ENCODE measurements at places on chromosomes 4 and X.

DNA sequence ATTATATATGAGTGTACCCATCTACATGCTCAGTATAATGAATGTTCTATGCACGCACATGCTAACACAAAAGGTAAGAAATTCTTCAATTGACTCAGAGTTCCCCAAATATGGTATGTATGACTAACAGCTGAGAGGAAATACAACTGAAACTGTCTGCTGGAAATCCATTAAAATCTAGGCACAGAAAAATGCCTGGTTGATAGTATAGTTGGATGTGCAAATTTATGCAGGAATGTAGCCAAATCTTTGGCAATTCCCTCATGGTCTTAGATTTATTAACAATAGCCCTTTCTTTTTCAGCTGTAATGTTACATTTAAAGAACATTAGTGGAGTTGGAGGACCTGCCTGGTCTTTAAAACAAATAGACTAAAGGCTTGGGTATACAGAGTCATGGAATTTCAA is 5.5 kb downstream of the CAMK2D start:
- DNase-seq = peak; percentile 84

- no peak for DNase-seq
Measured at GRCh38 chr4:80196922-80197573, at the start of gene PRDM8. TSS of gene PRDM8 (plus strand) at chr4:80197503. CDS start at chr4:80200081, 2,578 bp downstream.

DNA sequence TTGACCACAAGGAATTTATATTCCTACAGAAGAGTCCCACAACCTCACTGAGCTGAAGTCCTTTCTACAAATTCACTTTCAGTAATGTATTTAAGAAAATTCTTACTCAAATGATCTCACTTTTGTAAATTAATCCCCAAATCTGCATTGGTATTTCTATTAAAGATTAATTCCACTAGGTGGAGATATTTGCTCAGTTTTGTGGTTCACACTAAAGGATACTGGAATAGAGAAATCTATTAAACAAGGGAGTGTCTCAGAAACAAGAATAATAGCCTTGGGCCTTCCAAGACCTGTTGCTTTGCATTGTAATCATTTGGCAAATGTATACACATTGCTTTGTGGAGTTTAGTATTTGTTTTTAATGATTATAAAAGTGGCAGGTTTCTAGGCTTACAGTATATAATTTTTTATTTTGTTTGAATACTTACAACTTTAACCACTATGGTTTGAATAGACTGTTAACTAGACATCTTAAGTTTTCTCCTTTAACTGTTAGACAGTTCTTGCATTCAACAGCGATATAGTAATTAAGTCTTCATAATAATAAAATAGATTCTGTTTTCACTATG is 25.9 kb downstream of the CFAP299 start:
- DNase-seq = peak; percentile 34

GRCh38 chrX:151815398-151815797 is 80.9 kb downstream of the CNGA2 start:
- DNase-seq = peak; percentile 47

GRCh38 chrX:37967714-37968113 is 38.6 kb upstream of the SYTL5 start:
- DNase-seq = no peak

DNA sequence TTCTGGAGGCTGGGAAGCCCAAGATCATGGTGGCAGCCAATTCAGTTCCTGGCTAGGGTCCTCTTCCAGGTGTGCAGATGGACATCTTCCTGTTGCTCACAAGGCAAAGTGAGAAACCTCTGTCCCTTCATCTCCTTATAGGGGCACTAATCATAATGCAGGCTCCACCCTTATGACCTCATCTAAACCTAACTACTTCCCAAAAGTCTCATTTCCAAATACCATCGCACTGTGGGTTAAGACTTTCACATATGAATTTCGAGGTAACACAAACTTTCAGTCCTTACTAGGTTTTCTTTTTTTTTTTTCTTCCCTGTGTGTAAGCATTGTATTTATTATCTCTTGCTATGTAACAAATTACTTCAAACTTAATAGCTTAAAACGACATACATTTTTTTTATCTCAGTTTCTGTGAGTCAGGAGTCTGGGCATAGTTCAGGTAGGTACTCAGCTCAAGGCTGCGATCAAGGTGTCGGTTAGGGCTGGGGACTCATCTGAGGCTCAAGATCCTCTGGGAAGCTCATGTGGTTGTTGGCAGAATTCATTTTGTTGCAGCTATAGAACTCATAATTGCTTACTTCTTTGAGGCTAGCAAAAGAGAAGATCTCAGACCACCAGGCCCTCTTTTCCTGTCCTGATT is 204.7 kb upstream of the STK26 start:
- DNase-seq = no peak

DNA sequence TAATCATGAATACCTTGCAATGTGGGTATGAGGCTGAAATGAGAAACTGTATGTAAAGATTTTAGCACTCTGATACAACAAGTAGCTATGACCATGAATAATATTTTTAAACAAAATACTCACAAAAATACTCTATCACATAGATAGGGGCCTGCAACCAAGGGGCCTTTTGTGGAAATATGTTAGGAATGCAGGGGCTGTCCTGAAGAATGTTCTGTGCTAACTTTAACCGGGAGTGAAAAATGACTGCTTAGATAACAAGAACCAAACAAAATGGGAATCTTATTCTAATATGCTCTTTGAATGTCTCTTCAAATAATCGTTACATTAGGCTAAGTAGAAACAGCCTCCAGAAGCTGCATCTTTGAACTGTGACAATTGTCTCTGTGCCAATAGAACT is 37.9 kb upstream of the GYPA start:
- DNase-seq = peak; percentile 31

DNA sequence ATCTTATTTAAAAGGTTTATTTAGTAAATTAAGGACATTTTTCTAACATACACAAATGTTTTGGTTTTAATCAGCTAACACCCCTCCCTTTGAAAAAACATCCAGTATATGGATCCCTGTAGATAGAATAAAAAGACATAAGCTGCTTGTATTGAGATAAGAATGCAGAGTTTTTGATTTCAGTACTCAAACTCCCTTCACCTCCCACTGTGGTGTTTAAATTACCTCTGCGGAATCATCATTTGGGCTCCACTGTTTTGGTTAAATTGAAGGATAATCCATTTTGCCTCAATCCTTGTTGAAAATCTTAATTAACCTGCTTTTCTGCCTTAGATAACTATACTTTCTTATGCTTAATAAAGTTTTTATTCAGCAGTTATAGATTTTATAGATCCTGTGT is 27.6 kb downstream of the USP53 start:
- DNase-seq = no peak

DNA sequence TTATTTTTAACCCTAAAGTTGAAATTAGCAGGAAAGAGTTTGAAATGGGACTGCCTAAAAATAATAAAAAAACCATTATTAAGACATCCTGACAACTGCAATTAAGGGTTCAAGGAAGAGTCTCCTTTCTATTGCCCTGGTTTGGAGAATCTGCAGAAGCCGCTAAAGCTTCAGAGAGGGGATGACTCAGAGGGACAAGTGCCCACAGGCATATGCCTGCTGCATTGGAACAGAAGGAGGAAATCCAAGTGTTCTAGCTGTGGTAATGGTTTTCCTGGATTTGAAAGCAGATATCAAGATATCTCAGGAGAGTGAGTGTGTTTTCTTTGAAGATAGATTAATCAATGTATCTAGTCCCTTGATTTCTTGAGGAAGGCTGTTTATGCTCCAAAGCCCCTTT is 235.1 kb upstream of the TAPT1 start:
- no peak for DNase-seq

DNA sequence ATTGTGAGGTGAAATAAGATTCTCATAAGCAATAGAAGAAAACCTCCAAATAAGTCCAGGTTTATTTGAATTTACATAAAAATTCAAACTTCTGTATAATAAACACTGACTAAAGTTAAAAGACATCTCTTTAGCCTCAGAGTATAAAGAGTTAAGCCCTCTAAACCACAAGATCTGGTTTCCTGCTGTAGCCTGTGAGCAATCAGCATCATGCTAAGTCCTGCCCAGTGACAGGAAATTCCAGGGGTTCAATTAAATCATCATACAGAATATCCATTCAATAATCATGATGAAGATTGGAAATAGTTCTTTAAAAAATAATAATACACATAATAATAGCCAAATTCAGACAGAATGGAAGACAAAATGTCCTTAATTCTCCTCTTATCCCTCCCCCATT is 139.2 kb upstream of the DGKK start:
- DNase-seq = no peak

DNA sequence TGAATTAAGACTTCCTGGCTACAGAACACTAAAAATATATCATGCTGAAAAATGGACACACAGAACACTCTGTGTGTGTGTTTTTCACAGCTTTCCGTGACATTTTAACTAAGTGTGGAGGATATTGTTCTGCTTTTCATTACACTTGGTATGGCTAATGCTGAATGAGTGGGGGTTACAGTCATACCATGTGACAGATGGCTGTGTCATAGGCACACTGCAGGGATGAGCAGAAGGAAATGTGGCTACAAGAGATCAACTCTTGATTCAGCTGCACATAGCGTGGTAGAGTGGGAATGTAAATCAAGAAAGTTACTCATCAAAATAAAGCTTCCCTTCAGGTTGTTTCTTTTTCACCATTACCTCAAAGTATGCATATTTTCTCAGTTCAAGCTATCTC is 669.8 kb downstream of the IQCM start:
- DNase-seq = peak; percentile 47

DNA sequence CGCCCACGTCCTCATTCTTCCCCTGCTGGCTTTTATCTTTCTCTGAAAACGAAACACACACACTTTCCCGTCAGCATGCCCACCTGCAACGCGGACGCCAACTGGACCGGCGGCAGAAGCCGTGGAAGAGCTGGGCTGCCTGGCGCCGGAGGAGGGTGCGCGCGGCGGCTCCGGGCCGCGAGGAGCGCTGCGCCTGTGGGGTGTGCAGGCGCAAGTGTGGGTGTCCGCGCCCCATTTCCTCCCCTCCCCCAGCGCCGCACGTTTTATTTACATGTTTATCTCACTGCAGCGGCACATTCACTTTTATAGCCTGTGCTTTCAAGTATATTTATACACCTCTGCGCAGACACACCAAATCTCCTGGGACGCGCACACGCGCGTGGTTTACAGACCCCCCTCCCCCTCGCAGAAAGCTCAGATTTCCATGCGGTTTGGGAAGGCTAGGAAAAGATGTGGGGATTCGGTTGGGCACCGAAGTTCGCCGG is 1.5 kb downstream of the PITX2 start:
- DNase-seq = no peak

- DNase-seq = peak; percentile 18
Measured at GRCh38 chrX:349196-349595, 30.6 kb upstream of the GTPBP6 start.

DNA sequence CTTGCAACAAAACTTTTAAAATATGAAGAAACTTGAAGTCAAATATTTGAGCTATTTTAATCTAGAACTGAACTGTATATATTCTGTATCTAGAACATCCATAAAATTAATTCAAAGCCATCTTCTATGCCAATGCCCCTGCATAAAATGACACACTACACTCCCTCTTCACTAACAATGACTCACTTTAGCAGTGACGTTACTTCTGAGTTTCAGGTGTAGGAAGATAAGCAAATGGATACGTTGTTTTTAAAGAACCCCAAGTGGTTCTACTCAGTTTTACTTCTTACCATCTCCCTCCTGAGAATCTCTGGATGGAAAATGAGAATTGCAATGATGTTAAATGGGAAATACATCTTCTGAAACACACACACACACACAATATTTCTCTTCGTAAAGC is 45.2 kb downstream of the CXXC4 start:
- no peak for DNase-seq

GRCh38 chr4:14800977-14801376 is 201.3 kb upstream of the CPEB2 start:
- DNase-seq = no peak

- peak; percentile 99 for DNase-seq
Measured at GRCh38 chr4:54228961-54229501, at the start of gene PDGFRA. TSS of gene PDGFRA (plus strand) at chr4:54229293. CDS start at chr4:54258769, 29,476 bp downstream.

- DNase-seq = peak; percentile 51
Measured at GRCh38 chrX:65688403-65688871, 21.0 kb downstream of the MSN start.

DNA sequence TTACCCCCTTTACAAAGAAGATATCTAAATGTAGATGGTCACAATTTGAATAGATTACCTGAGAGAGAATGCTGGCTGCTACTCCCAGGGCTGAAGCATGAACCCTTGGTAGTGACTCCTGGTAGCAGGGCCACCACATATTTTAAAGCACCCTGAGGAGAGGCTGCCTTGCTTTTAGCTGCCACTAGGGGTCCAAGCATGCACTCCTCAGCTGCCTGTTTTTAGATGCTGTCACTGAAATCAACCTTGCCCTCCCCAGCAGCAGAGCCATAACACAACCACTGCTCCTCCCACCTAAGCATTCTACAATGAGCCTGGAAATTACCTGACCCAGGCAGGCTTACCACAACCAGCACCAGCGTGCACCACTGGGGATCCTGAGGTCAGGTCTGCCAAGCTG is 850.9 kb downstream of the FAM133A start:
- DNase-seq = no peak

GRCh38 chrX:149363965-149364364 is 141.1 kb downstream of the IDS start:
- no peak for DNase-seq

- no peak for DNase-seq
Measured at GRCh38 chr4:143184217-143184502, 557 bp upstream of the USP38 start.

DNA sequence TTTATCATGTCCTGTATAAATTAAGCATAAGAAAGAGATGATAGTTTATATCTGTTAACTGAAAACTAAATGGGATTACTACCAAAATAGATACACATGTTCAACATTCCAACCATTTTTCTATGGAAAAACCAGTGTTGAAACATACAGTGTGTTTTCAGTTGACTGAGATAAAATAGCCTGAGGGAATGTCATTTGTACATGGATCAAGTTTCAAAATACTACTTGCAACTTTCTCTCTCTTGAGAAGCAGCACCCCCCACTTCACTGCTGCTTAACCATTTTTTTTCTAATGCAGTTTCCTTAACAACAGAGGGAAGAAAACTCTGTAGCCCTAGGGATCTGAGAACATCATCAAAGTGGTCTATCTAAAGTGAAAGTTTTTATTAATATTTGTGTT is 70.8 kb downstream of the NPNT start:
- DNase-seq = peak; percentile 75

DNA sequence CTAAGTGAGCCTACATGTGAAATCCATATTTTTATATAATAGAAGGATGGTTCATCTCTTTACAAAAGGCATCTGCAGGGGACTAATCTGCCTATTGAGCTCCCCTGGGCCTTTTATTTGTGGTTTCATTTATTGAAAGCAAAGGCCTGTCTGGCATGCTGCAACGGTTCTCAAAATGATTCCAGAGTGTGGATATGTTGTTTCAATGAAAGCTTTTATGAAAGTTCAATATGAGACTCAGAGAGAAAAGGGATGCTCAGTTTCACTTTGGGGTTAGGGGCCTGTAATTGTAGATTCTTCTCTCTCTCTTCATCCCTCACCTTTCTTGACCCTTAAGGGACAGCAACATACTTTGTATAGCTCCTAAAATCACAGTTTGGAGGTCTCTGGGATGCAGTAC is 204.2 kb upstream of the CASK start:
- DNase-seq = no peak

DNA sequence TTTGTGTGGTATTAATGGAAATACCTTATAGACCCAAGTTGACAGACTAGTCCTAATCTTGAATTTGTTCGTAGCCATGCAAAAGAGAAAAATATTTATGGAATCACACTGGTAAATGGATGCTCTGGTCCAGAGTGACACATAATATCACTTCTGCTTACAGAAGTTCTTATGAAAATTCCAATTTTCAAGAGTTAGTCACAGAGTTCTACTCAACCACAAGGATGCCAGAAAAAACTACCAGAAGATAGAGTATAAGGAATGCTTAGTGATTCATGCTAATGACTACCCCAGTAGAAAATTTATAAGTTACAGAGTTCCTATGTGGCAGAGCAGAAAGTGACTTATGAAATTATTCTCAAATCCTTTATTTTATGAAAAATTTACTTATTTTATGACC is 1384.8 kb downstream of the FAM133A start:
- DNase-seq = peak; percentile 87
